ENCODE measurements at places on chromosomes 16 and 17.
A peak's percentile ranks its signal among the peaks of the same experiment; 100 is the strongest.

GRCh38 chr16:30184891-30185682, 1.7 kb downstream of the CORO1A start:
- DNase-seq, result no peak

DNA sequence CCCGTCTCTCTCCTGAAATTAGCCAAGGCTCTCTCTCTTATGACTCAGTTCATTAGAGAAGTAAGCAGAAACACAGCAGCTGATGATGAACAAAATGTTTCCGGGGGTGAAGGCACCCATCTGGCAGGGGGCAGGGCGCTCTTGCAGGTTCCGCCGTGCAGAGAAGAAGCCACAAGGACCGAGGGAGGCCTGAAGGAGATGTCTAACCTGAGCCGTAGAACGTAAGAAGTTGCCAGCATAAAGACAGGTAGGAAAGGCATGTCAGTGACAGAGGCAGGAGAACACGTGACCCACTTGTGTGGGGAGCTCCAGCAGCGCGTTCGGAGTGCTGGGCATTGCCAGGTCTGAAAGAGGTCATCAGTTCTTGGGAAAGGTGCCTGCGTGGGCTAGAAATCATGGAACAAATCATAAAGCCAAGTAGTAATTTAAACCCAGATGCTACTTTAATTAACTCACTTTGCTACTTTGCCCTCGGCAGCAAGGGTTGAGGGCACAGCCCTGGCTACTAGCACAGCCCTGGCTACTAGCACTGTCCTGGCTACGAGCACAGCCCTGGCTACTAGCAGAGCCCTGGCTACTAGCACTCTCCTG, 198.6 kb downstream of the RPTOR start:
- no peak for DNase-seq

DNA sequence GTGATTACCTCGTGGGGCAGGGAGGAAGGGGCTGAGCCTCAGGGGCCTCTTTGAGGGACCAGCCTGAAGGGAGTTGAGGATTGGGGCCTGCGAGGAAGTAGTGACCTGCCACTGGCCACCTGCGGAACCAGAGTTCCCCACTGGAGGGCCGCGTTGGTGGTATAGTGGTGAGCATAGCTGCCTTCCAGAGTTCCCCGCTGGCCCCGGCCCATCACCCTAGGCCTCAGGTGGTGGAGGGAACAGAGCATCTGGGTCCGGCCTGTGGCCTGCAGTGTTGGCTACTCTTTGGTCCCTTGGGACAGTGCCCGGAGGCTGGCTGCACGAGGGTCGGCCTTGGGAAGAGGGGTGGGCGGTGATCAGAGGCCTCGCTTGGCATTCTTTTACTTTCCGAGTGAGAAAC, 20.5 kb downstream of the MGAT5B start:
- no peak for DNase-seq

GRCh38 chr16:77963185-77964044, 58.9 kb upstream of the CLEC3A start:
- DNase-seq, result no peak

DNA sequence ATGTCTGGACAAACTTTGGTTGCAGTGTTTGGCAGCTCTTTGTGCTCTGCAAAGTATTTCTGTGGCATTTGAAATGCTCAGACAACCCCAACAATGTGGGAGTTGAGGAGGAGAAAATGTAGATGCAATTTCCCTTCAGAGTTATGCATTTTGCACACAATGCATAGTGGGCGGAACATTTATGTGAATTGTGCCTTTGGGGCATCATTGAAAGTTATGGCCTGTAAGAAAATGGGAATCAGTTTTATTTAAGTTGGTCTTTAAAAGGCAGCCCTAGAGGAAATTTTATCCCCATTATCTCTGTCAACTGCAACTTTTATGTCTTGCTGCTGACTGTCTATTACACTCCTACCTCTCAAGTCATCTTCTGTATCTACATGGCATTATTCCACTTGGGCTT, 176.2 kb downstream of the MAP2K6 start:
- no peak for DNase-seq

DNA sequence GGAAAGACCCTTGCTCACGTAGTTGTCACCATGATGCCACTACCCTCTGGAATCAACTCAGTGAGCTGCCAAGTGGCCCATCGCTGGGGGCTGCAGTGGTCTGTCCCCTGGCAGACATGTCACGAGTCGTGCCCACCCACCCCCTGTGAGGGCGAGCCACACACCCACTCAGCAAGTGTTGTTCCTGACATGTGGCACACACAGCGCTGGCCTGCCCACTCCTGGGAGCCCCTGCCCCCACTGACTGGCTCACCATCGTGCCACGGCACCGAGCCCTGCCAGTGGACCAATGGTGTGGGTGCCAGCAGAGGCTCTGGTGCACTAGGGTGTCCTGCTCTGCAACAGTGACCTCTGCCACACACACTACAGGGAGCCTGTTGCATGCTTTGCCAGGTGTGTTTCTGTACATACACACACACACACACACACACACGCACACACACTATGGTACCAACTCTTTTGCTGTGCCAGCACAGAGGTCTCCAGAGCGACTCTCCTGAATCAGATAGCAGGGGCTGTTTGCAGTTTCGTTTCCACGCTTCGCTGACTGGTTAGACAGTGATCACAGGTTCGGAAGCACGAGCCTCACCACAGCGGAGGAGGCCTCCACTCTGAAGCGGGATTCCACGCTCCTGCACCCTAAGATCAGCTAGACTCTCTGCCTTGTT, 7.7 kb downstream of the RTN4RL1 start:
- no peak for DNase-seq

- DNase-seq, result no peak
Measured at GRCh38 chr17:68403122-68403521, 54.2 kb downstream of the WIPI1 start.

- no peak for DNase-seq
Measured at GRCh38 chr17:31274252-31274651, 22.8 kb downstream of the OMG start.

DNA sequence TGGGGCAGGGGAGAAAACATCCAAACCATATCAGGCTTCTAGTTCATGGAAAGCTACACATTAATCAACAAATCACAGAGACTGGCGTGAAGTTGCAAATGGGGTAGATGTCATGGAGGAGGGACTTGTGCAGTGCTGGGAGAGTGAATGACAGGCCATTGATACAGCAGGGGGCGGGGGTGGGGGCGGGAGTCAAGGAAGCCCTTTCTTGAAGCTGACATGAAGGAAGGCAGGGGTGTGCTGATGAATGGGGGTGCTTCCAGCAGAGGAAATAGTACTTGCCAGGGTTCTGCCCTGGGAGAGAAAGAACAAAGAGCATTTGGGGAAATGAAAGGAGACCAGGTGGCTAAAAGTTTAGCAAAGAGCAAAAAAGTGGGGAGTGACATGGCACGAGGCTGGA, 269.9 kb downstream of the SHISA9 start:
- DNase-seq, result no peak

- no peak for DNase-seq
Measured at GRCh38 chr17:35210741-35211140, 16.5 kb upstream of the SLC35G3 start.

- DNase-seq, result no peak
Measured at GRCh38 chr17:7647018-7647417, 3.7 kb upstream of the ATP1B2 start.

DNA sequence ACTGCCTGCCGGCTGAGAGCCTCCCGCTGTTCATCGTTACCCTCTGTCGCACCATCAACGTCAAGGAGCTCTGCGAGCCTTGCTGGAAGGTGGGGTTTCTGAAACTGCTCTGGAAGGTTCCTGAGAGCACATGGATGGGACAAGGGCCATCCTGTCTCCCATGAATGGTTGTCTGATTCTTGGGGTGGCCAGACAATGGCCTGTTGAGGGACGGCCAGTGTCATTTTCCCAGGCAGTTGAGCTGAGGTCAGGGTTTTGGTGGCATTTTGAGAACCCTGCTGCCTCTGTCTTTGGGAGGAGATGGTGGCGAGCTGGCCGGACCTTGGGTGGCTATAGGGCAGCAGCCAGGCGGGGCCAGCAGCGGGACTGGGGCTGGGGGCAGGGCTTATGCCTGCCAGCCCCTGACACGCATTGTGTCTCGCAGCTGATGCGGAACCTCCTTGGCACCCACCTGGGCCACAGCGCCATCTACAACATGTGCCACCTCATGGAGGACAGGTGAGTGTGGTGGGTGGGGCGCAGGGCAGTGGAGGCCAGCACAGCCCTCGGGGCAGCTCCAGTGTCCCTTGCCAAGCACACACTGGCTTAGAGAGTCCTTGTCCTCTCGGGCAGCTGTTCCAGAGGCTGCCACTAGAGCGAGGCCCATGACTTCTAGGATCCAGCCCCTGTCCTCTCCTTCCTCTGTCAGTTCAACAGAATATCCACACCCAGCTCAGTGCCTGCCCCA, 9.1 kb downstream of the TSC2 start:
- no peak for DNase-seq

GRCh38 chr16:86320237-86320595, 190.1 kb upstream of the FOXF1 start:
- no peak for DNase-seq

DNA sequence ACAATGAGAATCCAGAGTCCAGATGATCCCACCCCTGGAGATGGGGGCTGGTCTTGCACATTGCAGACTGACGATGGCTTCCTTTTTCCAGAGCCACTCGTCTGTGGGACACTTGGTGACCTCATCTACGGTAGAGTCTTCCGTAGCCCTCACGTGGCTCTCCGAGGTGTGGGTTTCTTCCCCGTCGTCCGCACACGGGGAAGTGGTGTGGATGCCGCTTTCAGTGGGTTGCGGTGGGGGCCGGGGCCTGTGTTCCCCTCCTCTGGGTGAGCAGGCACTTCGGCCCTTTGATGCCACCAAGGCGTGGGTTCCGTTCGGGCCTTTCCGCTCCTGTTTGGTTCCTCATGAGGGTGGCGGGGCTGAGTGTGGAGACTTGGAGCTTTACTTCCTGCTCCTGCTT, 21.4 kb downstream of the BAIAP2 start:
- DNase-seq, result no peak

GRCh38 chr17:82865274-82865673, 25.5 kb upstream of the ZNF750 start:
- no peak for DNase-seq

- no peak for DNase-seq
Measured at GRCh38 chr17:38415250-38416194, 12.7 kb upstream of the ARHGAP23 start.

- no peak for DNase-seq
Measured at GRCh38 chr16:5354645-5355044, 257.1 kb upstream of the EEF2KMT start.

- DNase-seq, result peak; percentile 67
Measured at GRCh38 chr16:85296859-85297660, 184.8 kb upstream of the CIBAR2 start.

- DNase-seq, result no peak
Measured at GRCh38 chr17:8190506-8190905, 526 bp upstream of the BORCS6 start.

GRCh38 chr16:10253409-10253808, 71.2 kb upstream of the GRIN2A start:
- no peak for DNase-seq

GRCh38 chr17:4209611-4210010, 54.2 kb downstream of the ANKFY1 start:
- DNase-seq, result no peak

GRCh38 chr16:11207646-11208045, 48.4 kb downstream of the SOCS1 start:
- no peak for DNase-seq

DNA sequence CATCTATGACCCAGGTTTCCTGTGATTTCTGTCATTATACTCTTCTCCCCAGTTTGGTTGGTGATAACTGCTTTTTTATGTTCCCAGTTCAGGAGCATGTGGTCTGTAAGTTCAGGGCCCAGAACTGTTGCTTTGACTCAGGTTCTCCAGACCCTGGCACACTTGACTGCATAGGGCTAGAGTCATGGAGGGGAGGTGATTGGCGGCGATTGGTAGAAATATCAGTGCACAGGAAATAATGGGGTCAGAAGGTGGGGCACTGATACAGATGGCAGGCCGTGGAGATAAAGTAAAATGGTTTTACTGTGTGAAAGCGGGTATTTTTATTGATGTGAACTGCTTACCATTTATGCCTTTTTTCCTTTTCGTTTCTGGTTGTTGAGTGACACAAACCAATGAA, 28.7 kb downstream of the TAC4 start:
- DNase-seq, result no peak

DNA sequence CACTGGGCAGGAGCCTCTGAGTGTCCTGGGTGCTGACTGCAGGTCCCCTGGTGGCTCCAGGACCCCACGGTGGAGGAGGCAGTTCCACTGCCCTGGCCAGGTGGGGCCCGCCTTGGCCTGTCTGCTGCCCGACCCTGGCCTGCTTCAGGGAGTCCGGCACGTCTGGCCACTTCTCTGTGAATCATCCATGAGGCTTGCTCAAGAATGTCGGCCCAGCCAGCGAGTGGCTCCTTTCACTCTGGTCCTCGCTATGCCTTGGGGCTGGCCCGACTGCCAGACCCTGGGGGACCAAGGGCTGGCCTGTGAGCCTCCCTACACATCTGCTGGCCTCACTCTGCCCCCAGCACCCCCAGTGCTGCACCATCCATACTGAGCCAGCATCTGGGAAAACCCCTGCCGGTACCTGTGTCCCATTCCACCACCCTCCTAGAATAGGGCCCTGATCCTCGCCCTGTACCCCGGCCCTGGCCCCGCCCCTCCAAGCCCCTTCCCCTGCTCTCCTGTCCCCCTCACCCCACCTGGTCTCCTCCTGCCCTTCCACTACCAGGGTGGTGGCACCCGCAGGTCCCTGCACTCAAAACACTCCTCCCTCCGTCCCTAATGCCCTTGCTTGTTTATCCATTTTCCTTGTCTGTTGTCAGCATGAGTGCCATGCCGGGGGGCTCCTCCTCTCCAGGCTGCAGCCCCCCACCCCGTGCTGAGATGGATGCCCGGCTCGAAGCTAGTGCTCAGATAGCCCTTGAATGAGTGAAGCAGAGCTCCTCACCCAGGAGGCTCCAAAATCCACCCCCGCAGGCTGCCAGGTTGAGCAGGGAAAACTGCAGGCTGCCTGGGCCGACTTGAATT, 35.5 kb downstream of the ADCY7 start:
- no peak for DNase-seq

DNA sequence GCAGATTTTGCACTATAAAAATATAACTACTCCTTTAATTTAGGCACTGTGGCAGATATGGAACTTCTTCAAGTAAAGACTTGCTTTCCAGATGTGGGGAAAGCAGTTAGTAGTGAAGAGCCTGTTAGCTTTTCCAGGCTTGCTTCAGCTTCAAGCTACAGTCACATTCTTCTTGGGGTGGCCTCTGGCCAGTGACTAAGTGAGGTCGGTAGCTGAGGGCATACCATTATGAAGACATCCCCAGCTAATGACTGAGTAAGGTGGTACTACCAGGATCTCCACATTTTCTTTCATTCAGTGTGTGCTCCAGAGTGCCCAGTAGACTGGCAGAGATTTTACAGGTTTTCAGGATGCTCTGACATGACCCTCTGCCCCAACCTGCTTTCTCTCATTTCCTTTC, 167.1 kb upstream of the KIF2B start:
- no peak for DNase-seq
